ENCODE measurements at places on chromosomes 5 and 9.

DNA sequence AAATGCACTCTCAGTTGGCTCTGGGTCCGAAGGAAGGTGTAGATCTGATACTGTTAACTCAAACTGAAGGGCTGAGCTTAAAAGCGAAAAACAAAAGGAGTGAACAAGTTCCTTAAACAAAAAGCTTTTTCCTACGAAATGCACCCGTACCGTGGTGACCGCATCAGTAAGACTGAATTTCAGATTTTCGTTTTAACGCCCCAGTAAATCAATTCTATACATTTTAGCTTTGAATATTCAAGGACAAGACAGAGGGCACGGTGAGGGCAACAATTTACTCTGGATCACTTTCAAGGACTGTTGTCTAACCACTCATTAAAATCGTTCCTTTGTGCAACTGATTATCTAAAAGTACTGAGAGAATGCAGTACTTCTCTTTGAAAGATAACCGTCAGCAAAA lies 1.9 kb downstream of the HOMER1 start:
- DNase-seq, result peak; percentile 16

- peak; percentile 71 for DNase-seq
Measured at GRCh38 chr5:111737716-111738115, 19.3 kb downstream of the NREP start.

- DNase-seq, result peak; percentile 43
Measured at GRCh38 chr5:53874409-53874808, 314.0 kb downstream of the NDUFS4 start.

GRCh38 chr9:123861756-123862120 lies 68.2 kb downstream of the DENND1A start:
- no peak for DNase-seq

GRCh38 chr9:99750526-99750925 lies 71.2 kb upstream of the NR4A3 start:
- no peak for DNase-seq

DNA sequence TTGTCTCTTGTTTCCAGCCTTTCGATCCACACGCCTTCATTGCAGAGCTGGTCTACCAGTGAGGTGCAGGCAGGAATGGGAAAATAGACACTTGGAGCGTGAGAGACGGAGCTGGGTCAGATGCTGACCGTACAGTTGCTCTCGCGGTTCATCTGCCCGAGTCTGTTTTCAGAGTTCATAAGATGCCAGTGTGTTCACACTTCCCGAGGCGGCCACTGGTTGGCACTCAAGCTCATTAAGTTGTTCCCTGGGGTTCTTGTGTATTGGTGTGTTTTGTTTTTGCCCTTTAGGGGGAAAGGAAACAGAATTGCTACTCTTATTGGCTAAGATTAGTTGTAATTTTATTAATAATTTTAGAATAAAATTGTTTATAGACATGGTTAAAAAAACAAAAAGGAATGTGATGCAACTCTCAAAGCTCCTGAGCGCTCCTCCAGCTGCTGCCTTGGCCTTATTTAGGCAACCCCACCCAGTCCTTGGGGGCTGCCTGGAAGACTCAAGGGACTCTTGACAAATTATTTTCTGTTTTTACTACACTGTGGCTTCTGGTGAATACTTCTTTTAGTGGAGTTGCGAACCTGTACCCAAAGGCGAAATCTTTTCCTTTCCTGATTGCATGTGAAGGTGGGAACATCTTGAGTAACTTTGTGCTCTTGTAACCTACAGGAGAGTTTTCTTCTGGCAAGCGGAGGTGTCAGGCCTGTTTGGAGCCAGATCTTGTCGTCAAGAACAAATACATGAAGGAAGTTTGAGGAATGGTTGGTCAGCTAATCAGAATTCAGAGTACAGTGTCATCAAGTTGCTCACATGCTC lies 146.1 kb downstream of the MAST4 start:
- peak; percentile 16 for DNase-seq

DNA sequence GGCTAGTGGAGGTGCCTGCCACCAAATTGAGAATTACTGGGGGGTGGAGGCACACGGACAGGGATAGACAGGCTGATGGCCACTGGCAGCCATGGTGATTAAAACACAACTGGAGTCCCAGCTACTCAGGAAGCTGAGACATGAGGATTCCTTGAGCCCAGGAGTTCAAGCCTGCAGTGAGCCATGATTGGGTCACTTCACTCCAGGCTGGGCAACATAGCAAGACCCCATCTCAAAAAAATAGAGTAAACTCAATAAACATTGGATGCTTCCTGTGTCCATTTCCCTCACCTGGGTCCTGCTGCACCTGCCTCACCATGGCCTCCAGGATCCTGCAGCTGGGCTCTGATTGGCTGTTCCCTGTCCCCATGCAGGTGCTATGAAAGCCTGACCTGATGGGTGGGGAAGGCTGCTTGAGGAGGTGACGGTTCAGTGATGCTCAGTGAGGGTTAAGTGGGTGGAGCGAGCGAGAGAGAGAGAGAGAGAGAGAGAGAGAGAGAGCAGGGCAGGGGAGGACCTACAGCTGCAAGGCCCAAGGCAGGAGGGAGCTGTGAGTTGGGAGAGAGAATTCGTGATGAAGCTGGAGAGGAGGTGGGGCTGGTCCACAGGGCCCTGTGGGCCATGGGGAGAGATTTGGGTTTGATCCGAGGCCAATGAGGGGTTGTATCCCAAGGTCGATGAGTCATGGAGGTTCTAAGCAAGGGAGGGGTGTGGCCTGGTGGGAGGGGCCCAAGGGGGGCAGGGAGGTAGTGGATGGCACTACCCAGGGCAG lies 36.7 kb upstream of the FUBP3 start:
- DNase-seq, result peak; percentile 20

- no peak for DNase-seq
Measured at GRCh38 chr5:141665995-141666940, 15.1 kb upstream of the FCHSD1 start.

Data from cardiac fibroblast (primary cell).